CD4-positive, alpha-beta T cell treated with Interleukin-17A for 1 hour (primary cell): ENCODE measurements at places on chromosomes 16 and 17.

GRCh38 chr16:84552135-84552534 is 47.7 kb upstream of the MEAK7 start:
- DNase-seq = no peak

DNA sequence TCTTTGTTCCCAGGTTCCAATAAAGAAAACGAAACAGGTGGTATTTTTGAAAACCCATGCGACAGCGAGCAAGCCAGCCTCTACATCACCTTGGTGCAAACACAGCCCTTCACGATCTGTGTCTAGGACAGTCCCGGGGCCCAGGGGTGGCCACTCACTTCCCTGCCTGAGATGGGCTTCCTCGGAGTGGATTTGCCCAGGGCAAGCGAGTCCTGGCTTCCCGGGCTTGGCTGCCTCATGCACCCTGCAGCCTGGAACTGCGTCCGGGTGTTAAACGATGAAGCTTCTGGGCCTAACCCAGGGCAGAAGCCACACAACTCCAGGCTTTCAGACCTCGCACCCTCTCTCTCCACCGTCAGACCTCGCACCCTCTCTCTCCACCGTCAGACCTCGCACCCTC is 66.0 kb downstream of the RPH3AL start:
- no peak for DNase-seq

DNA sequence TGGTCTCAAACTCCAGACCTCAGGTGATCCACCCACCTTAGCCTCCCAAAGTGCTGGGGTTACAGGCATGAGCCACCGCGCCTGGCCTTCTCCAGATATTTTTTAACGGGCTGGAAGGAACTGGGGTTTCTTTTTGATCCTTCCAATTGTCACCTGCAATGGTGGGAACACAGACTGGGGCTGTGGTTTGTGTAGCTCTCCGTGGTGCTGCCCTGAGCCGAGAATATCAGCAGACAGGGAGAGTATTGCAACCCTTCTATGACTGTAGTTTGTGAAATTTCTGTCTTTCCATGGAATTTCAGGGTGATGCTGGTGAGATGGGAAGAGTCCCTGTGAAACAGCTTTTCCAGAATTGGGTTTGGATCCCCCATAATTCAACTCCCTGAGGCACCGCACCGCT is 263.5 kb downstream of the ENGASE start:
- DNase-seq = no peak

DNA sequence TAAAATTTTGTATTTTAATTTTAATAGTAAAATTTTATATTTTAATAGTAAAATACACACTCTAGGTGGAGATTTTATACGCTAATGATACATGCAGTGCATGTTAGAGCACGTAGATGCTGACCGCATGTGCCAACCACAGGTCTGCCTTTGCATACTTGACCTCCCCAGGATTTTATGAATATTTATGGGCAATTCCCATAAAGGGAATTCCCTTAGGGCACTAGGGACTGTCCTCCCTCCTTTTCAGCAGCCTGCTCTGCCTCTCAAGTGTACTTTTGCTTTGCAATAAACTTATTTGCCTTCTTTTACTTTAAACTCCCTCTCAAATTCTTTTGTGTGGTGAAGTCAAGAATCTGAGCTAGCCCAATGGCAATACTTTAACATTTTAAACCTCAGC is 217.7 kb upstream of the CDH8 start:
- DNase-seq = no peak

DNA sequence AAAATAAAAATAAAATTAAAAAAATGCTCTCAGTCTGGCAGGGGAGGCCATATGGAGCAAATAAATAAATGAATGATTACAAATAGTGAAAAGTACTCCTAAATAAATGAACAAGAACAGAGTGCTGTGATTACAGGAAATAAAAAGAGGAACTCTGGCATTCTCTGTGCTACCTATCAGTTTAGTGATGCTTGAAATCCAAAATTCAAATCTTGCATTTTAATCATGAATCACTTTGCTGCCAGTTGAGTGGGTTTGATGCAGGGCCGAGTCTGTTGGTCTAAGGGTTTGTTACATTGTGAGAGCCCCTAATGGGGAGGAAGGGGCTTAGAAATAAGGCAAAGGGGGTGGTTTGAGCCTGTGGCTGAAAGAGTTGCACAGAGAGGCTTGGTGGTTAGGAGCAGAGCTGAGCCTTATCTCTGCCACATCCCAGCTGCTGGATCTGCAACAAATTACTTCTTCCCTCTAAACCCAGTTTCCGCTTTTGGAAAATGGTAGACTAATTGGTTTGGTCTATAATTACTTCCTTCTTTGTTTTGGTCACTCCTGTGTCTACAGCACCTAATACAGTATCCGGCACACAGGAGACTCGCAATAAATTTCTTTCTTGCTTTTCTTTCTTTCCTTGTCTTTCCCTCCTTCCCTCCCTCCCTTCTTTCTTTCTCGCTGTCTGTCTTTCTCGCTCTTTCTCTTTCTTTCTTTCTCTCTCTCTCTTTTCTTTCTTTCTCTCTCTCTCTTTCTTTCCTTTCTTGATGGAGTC is 6.3 kb upstream of the ABCC1 start:
- no peak for DNase-seq
